ENCODE measurements at places on chromosomes 12 and 14.

- DNase-seq: no peak
Measured at GRCh38 chr12:6405963-6406362, 22.0 kb downstream of the LTBR start.

DNA sequence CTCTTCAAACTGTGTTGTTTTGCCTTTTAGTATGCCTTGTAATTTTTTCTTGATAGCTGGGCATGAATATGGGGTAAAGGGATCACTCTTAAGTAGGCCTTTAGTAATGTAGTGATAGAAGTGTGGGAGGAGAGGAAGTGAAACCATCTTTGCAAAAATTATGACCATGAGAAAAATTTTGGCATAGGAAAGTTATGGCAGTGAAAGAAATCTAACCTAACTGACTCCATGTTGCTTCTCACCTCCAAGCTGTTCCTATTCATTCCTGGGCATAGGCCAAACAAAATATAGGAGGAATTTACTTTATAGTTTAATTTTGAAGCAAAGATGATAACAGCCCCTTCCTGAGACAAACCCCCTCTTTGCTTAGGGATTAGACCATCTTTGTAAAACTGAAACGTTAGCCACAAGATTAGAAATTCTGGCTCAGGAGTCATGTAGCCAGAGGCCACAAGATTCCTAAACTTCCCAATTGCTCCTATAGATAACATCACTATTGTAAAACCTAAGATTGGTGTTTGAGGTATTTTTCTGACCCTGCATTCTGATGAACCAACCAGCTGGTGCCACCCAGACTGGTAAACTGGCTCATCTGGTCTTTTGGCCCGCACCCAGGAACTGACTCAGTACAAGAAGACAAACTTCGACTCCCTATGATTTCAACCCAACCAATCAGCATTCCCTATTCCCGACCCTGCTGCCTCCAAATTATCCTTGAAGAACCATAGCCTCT is 45.8 kb downstream of the CRADD start:
- DNase-seq: peak; percentile 25

DNA sequence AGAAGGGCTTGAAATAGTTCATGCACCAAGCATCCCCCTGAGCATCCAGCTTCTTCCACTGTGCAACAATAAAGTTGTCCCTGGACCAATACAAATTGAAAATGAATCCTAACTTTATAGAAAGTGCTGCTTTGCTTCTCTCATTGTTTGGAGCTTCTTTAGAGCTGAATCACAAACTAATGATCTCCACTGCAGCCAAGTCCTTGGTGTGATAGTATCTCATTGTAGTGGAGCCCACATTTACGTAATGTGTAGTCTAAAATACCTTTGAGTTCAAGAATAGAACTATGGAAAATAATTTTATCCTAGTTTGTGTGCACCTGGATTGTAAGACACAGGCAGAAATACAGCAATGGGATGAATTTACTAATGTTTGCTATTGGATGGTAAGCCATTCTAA is 319.9 kb downstream of the EGLN3 start:
- no peak for DNase-seq

DNA sequence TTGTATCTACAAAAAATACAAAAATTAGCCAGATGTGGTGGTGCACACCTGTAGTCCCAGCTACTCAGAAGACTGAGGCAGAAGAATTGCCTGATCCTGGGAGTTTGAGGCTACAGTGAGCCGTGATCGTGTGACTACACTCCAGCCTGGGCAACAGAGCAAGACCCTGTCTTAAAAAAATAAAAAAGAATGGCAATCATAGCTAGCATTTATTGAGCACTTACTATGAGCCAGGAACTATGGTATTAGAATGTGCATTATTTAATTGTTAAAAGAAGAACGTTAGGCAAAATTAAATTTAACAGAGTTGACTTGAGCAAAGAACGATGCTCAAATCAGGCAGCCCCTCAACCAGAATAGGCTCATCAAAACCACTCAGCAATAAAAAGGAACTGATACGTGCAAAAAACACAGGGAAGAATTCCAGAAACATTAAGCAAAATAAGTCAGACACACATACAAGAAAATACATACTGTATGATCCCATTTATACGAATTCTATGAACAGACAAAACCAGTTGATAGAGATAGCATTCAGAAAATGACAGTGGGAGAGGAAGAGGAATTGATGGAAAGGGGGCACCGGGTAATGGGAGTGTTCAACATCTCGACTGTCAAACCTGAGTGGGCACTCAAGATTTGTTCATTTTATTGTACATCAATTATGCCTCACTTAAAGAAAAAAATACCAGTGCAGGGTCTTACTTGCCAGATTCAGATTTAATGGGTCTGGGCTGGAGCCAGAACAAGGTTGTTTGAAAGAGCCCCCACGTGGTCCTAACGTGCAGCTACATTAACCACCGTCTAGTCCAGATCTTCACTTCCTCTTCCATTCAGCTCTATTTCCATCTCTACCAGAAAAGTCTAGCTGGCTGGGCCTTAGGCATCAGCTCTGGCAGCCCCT is 8.0 kb downstream of the SCNN1A start:
- no peak for DNase-seq

DNA sequence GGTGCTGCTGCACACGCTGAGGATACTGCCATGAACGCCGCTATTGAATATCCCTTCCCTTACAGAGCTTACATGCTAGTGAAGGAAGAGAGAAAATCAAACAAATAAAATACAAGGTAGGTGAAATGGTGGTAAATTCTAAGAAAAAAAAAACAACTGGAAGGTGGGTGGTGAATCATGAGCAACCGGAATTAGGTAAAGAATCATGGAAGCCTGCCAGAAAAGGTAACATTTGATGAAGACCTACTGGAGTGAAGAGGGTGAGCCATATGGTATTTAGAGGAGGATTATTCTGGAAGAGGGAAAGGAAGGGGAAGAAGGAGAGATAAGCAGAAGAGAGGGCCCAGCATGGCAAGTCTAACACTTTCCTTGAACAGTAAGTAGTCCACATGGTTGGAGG is 76.1 kb downstream of the LRIG3 start:
- DNase-seq: no peak

- DNase-seq: no peak
Measured at GRCh38 chr12:55711786-55712553, 3.9 kb upstream of the BLOC1S1 start.

- no peak for DNase-seq
Measured at GRCh38 chr14:41506552-41506951, 100.1 kb upstream of the LRFN5 start.

DNA sequence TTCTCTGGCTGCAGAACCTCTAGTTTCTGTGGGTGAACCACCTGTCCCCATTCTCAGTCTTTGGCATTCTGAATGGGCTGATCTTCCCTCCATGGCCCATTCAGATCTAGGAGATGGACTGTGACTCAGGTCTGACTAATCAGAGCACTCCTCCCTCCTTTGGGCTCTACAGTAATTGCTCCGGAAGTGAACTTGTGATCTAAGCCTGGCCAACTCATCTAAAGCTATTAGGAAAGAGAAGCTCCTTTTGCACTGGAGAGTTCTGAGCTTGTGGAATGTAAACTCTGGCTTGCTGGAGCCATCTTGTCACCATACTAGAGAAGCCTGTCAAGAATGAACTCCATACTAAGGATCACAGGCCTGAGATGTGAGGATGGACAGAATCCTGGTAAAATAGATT is 168.2 kb downstream of the SUDS3 start:
- DNase-seq: no peak

GRCh38 chr12:124142395-124143035 is 152.4 kb upstream of the RFLNA start:
- DNase-seq: no peak

DNA sequence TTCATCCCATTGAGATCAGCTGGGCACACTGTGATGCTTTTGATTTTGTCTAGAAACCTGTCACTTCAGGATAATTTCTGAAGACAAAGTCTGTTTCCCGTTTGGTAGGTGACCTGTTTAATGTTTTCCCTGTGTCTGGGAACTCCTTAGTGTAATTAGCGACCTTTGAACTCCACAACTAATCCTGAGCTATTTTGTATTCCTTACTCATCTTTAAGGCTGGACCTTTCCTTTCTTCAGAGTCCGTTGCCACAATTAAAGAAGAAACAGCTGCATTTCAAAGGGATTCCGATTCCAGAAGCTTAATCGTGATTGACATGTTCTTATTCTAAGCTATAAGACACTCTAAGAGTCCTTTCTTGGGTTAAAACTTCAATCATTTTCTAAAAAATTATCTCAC is 22.0 kb downstream of the AP5M1 start:
- DNase-seq: no peak

DNA sequence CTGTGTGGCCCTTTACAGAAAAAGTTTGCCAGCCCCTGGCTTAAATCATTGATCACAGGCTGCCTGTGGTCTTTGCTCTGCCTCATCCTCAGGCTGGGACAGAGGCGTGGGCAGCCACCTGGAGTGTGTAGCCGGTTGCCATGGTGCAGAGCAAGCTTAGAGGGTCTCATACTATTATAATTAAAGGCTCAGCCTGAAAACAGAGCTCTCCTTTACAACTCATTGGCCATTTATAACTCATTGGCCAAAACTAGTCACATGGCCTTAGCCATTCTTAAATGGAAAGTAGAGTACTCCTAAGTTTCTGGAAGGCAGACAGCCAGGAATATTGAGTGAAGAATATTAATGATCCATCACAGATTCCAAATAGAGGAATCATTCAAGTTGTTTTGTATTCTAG is 3.0 kb downstream of the HSP90B1 start:
- DNase-seq: no peak

GRCh38 chr12:2052826-2053678 is at the start of gene CACNA1C:
Gene CACNA1C, plus strand, starts transcription at chr12:2052987. Its CDS starts 576 bp downstream, at chr12:2053563.
- peak; percentile 74 for DNase-seq

DNA sequence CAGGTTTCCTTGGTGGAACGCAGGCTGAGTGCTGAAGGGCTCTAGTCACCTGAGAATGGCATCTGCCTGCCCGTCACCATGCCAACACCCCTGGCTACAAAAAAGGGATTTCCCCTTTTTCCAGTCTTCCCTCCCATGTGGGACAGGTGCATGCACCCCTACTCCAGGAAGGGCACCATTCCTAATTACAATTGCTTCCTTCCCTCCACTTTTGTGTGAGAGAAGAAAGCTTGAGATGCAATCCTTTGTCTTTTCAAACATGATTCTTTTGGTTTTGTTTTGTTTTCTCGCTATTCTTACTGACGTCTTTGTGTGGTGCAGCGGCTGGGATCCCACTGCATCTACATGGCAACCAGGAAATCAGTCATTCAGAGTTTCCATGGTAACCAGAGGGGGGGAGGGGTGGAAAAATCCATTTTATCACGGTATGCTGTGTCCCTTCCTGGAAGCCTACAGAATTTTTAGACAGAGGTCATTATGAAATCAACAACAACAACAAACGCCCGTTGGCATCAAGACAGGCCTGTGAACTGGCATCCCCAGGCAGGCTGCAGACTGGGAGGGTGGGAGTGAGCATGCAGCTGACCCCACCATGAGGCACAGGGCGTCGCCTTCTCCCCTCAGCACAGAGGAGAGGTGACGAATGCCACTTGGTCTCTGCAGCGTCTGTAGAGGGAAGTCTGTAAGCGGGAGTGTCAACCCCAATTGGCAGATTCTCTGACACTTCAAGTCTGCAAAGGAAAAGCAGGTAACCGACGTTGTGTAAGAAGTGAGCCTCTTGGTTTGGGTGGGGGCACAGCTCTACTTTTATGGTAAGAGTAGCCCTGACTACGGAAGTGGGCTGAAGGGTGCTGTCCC is 13.6 kb upstream of the GNG2 start:
- peak; percentile 20 for DNase-seq

DNA sequence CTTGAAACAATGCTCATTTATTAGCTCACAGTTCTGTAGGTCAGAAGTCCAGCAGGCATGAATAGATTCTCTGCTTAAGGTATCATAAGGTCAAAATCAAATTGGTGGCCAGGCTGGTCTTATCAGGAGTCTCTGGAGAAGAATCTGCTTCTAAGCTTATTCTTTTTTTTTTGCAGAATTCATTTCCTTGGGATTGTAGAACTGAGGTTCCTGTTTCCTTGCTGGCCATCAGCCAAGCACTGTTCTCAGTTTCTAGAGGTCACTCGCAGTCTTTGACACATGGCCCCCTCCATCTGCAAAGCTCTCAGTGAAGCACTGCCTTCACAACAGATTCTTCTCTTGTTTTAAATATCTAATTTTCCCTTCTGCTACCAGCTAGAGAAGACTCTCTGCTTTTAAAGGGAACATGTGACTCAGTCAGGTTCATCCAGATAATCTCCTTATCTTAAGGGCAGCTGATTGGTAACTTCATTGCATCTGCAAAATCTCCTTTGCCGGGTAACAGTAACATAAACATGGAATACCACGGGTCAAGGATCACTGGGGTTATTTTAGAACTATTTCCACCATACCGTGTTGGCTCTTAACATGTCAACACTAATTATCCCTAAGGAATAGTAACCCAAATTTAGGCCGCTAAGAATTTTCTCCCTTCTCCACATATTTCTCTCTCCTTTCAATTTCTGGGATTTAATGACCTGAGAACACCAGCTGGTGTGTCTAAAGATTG is 25.3 kb downstream of the RHOJ start:
- DNase-seq: no peak

DNA sequence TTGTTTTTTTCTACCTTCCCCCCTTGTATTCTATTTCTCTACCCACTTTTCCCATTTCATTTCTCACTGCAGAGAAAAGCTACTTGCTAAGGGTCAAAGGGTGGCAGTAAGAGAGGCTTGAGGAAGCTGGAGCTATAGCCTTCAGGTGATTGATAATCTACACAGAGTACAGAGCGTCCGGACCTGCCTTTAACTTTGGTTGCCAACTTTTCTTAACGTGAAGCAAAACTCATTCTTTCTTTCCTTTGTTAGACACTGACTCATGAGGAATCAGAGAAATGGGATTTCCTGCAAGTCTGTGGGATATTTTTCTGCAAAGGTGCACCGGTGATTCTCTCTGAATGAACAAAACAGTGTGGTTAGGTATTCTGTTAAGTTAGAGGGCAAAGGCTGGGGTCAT is 133.3 kb downstream of the RMST start:
- DNase-seq: no peak

GRCh38 chr12:104443008-104443407 is 13.7 kb upstream of the CHST11 start:
- DNase-seq: no peak

DNA sequence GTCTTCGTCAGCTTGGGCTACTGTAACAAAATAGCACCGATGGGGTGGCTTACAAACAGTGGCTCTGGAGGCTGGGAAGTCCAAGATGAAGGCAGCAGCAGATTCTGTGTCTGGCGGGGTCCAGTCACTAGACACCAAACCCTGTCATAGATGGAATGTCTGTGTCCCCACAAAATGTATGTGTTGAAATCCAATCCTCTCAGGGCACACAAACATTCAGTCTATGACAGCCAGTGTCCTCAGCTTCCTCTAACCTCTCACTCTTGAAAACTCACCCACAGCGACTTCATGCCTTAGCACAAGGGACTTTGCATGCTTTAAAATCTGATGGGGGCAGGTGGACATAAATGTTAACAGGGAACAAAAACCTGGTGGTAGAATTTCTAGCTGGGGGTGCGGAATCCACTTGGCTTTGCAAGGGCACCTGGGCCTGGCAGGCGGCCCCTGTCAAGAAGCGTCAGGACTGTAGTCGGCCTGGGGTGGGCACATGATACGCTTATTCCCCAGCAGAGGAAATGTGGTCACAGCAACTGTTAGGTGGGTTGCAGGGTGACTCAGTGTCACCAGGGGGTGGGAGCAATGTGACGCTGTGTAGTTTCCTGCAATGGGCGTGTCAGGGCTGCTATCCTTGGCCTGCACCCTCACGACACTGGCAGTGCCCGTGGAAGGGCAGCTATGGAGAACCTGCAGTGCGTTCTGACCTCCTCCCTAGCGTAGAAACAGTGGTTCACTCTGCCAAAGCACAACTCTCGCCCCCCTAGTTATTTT is 17.7 kb downstream of the RIN3 start:
- no peak for DNase-seq

All from pancreas (tissue), 10 donors.